AG08396 (cell line): ENCODE measurements at places on chromosomes 7 and 10.
A peak's percentile ranks its signal among the peaks of the same experiment; 100 is the strongest.

GRCh38 chr10:109219935-109220605 lies 703.2 kb downstream of the XPNPEP1 start:
- DNase-seq: no peak

DNA sequence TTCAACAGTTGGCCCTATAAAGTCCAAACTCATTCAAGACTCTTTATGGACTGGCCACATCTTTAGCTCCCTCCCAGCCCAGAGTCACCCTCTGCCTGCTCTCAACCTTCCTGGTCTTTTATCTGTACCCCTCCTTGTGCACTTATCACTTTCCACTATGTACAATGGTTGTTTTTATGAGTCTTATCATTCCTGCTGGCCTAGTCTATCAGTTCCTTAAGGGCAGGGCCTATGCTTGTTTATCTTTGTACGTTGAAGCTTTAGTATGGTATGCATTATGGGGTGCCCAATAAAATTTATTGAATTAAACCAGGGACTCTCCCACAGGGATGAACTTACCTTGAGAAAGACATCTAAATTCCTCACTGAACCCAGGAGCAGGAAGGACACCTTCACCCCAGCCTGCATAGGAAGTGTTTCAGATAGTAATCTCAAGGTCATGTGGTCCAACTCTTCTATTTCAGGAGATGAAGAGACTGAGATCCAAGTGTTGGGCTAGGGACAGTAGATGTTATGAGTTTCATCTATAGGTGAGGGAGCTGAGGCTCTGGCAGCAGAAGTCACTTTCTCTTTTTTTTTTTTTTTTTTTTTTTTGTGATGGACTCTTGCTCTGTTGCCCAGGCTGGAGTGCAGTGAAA lies 13.3 kb upstream of the PDCD4 start:
- no peak for DNase-seq

GRCh38 chr7:107682886-107683285 lies 22.3 kb downstream of the SLC26A4 start:
- DNase-seq: no peak

DNA sequence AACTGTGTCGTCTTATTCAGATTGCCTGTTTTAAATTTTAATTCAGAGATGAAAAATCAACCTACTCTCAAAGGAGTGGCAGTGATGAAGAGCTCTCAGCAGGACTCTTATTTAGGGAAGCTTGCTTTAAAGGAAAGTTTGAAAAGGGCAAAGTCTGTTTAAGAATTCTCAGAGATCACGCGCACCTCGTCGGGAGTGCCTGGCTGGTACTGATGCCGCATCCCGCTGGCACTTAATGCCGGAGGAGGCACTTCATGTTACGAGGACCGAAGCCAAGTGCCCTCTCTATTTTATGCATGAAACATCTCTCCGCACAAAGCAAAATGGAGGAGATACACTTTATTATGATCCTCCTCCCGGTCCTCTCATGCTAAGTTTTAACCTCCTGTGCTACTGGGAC lies 71.1 kb upstream of the INSYN2A start:
- no peak for DNase-seq

GRCh38 chr7:158311791-158312190 lies 275.8 kb downstream of the PTPRN2 start:
- DNase-seq: no peak

DNA sequence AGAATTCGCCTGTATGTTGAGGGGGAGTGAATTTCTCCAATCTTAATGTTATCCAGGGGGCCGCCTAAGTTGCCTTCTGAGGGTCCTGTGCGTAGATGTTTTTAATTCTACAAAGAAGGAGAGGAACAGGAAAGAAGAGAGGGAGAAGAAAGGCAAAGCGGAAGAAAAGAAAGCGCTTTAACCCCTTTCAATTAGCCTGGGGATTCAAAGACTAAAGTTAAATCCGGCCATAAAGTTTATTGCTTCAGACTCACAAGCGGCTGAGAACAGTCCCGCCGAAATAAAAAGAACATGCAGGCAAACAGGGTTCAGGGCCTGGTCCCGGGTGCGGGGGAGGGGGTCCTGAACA lies 4.5 kb downstream of the HOXA5 start:
- no peak for DNase-seq

DNA sequence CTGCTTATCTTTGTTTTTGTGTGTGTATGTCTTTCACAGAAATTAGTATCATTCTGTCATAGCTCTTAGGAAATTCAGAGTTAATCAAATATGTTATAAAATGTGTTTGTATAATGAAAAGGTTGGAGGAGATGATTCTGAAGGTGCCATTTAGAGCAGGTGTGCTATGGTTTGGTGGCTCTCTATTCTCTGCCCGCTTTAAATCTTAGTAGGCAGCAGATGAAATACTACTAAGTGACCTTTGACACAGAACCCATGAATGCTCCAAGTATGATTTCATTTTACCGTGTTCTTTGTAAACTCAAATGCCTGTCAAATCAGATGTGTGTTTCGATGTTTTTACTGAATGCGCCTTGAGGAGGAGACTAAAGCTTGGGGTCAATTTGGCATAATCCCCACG lies 24.5 kb downstream of the ZEB1 start:
- DNase-seq: no peak

DNA sequence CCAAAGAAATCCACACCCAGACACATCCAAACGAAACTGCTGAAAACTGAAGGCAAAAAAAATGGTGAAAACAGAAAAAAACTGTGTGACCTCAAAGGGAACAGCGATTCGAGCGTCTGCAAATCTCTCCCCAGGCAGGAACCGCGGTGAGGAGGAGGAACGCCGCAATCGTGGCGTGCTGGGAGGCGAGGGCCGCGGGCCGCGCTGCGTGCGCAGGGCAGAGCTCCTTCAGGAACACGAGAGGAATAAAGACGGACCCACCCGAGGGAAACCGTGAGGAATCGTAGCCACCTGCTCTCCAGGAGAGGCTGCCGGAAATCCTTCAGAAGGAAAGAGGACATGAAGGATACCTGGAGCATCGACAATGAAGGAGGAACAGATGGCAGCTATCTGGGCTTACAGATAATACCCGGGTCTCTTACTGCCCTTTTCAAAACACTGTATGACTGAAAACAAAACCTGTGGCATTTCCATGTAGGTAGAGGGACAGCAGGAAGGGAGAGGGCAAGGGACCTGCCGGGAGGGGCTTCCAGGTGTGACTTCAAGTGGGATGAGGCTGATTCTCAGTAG lies 266.0 kb downstream of the MAD1L1 start:
- DNase-seq: no peak

- no peak for DNase-seq
These were observed 48.3 kb downstream of the LRGUK start for GRCh38 chr7:134175334-134176036.

- DNase-seq: no peak
These were observed 4.3 kb downstream of the CUBN start for GRCh38 chr10:17125206-17125893.

DNA sequence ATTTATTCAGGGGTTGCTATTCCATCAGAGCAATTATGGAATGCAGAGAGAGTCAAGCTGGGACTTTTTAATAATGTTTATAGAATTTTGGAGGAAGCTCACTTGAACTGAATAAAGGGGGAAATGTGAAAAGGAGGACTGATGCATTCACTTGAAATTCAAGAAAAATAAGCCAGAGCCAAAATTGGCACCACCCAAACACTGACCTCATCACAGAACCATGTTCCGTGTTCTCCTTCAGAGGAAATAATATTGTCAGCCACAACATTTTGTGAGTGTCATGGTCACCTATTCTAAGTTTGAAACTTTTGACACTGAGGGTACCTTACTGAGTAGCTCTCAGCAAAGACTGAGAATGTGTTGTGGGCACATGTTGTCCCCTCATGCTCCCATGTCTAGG lies 207.0 kb downstream of the ANK3 start:
- no peak for DNase-seq

GRCh38 chr7:40709062-40709964 lies 574.5 kb downstream of the SUGCT start:
- DNase-seq: no peak

DNA sequence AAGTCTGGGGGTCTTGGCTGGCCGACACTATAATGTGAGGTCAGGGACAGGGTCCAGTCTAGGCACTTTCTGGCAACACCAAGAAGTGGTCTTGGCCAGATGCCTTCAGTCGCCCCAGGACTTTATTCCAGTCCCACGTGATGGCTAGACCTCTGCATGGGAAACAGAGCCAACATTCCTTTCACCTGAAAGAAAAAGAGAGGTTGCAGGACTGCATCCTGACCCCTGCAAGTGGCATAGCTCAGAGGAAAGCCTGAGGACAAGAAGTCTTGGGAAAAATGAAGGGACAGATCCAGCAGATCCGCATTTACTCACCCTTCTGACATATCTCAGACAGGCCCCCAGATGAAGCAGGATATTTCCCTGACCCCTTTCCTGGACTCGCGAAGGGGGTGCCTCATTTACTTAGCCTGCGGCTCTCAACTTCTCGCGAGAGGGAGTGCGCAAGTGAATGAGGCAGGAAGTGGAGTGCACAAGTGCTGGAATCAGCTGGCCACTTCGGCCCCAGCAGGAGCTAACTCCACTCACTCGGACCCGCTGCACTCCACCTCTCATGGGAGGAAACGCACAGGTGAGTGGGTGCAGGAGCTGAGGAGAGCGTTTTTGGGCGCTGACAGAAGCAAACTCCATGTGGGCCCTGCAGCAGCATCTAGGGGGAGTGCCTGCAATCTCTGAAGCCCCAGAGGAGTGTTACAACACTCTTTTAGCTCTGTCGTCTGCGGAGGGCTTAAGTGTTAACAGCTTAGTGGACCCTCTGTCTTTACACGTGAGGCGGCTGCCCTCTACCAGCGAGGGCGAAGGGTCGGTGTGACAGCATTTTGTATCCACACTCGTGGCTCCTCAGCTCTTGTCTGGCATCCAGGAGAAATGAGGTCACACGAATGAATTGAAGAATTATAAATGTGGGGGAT lies 916.2 kb upstream of the GHITM start:
- DNase-seq: no peak

DNA sequence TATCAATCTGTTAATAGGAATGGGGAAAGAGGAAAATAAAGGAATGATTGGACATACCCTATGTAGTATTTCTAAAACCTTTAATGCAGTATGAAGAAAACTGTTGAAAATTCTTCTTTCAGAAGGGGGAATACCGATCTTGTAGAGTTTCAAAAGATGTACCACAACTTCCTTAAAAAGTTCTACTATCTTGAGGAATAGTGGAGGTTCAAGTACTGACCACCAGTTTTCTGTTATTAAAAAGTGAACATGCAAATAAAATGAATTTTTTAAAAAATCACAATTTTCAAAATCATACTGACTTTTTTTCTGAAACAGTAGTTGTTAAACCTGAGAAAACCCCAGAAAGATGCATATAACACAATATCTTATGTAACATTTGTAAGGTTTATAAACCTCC lies 86.5 kb downstream of the HERC4 start:
- DNase-seq: no peak

DNA sequence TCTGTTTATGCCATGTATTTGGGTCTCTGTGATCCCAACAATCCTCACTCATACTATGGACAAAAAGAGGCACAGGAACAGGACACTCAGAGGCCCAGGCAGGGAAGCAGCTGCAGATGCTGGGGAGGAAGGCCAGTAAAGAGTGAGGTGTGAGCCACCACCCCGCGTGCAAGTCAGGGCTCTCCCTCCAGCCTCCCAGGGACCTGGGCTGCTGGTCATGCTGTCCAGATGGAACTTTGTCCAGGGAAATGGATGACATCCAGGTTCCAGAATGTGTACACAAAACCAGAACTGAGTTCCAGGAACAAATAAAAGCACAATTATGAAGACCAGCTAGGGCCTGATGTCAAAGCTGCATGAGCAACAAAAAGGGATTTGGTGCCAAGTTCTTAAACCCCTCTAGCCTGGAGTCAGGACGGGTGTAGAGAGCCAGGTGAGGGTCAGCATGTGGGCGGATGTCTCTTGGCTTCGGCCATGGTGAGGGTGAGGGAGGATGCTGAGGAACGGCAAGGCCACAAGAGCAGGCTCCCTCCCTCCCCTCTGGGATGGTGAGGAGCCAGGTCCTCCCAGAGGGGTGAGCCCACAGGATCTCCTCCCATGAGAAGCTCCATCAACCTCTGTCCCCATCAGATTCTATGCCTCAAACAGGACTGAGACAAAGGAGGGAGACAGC lies 739.7 kb downstream of the PARD3 start:
- no peak for DNase-seq

- DNase-seq: peak; percentile 61
These were observed 93.2 kb downstream of the INPP5A start for GRCh38 chr10:132630666-132631337.

DNA sequence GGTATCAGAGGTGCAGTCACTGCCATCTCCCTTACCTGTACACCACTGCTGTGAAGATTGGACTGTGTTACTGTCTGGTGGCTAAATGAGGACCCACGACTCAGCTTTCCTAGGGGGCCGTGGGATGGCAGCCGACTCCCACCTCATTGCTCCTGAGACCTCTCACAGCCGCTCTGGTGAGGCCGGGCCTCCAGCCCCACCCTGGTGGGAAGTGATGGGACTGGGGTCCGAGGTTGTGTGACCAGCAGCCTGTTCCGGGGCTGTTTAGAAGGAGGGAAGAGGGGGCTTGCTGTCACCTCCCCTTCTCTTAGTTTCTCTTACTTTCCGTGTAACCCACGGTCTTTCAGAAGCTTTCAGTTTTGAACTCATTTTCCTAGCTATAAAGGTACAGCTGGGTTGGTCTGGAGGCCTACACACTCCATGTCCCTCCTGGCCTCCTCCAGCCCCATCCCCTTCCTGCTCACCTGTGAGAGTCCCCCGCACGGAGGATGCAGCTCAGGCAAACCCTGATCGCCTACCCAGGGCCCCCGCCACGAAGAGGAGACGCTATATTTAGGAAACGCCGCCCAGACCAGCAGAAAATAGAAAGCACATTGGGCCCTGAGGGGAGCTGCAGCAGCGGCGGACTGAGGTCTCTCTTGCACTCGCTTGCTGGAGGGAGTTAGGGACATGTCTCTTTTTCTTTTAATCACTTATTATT lies 4.6 kb downstream of the EMX2 start:
- DNase-seq: no peak

GRCh38 chr10:3902054-3902808 lies 117.2 kb upstream of the KLF6 start:
- DNase-seq: no peak

- no peak for DNase-seq
These were observed 47.4 kb upstream of the SEPHS1 start for GRCh38 chr10:13395540-13395939.

GRCh38 chr10:110757586-110757985 lies 113.5 kb downstream of the RBM20 start:
- no peak for DNase-seq

GRCh38 chr7:116500078-116500853 lies 728 bp downstream of the CAV2 start:
- peak; percentile 21 for DNase-seq

GRCh38 chr7:130182990-130183389 lies 22.2 kb downstream of the TMEM209 start:
- DNase-seq: no peak

- no peak for DNase-seq
These were observed 1.4 kb downstream of the CPA4 start for GRCh38 chr7:130294314-130294713.

- peak; percentile 60 for DNase-seq
These were observed 1.0 kb downstream of the URGCP start for GRCh38 chr7:43905209-43905946.

DNA sequence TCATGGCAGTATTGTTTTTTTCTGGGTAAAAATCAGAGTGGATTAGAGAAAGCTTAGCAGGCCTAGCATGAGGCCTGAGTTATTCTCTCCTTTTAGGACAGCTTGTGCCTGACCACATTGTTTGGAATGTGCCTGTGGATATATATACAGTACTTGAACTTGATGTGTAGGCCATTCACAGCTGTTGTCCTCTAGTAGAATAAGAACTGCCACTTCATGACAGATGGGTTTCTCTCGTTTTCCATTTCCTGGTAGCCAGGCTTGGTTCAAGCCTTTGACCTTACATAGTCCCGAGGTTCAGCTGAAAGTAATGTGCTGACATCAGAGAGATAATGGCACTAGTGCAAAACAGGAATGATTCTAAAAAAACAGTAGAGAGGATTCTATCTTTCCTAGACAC lies 473.9 kb downstream of the AUTS2 start:
- peak; percentile 5 for DNase-seq
